ENCODE measurements at places on chromosomes 5 and 9.

DNA sequence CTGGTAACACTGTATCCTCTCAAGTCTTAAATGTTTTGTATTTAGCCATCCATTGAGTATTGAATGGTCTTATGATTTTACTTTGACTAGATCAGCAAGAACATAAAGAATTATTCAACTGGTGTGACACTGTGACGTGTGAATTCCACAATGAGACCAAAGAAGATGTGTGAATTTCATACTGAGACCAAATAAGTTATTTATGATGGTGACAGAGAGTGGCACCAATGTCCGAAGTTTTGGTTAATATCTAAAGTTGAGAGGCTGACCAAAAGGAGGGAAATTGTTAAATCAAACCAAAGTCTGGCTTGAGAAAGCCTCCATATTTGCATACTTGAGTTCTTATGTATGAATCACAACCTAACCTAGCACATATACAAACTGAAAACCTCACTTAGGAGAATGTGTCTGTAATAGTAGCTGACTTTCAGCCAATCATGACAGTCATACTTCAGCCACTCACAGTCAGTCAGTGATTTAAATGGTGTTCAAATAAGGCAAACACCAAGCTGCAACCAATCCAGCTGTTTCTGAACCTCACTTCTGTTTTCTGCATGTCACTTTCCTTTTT is 31.5 kb upstream of the FAM170A start:
- peak; percentile 1 for DNase-seq

DNA sequence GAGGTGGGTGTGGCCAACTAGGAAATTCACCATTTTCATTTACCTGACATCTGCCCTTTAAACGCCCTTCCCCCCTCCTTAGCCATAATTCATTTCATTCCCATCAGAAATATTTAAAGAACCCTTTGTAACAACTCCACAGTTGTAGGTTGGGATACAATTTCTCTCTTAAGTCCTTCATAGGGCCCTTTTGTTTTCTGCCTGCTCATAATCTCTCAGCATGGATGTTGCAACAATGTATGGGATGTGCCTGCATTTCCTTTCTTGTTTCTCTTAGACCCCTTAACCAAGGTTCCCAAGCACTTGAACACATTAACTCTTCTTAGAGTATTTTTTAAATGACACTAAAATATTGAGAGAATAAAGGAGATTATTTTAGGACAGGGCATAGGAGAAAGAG is 51.7 kb upstream of the MYO10 start:
- DNase-seq = no peak

- no peak for DNase-seq
Observed at GRCh38 chr9:70816891-70817290, 304.5 kb downstream of the TRPM3 start.

DNA sequence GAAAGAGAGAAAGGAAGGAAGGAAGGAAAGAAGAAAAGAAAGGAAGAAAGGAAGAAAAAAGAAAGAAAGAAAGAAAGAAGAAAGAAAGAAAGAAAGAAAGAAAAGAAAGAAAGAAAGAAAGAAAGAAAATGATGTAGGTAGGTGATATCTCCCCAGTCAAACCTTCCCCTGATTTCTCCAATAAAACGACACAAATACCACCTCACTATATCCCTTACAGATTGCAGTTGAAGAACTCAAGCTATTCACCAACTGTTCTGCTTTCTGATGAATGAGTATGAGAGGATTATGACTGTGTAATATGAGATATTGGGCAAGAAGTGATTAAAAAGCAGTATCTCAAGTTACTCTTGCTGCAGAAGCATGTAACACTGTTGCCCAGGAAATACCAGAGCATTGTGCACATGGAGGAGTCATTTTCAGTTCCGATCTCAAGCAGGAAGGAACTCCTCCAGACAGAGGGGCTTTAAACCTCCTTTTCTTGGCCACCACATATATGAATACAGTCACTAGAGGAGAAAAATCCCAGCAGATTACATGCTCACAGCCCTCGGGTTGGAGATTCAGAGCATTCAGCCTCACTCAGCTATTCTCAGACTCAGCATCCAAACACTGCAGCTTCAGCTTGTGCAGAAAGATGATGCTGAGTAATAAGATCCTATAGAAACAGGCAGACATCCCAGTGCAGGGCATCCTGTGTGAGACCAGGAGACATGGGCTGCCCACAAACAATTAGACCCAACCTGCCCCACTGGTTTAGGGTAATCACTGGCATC is 61.4 kb downstream of the UGCG start:
- peak; percentile 99 for DNase-seq

DNA sequence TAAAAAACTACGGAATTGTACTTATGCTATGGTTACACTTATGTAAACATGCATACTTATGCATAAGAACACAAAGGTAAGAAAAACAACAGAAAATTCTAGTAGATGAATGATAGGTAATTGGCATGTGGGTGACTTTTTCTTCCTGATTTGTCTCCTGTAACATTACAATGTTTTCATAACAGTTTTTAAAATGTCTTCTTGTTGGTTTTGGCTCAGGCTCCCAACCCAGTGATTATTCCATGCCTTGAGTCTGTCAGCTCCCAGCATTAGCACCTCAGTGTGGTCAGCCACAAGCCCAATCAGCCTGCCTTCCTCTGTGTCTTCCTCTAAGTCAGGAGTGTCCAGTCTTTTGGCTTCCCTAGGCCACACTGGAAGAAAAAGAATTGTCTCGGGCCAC is 7.9 kb upstream of the FOXE1 start:
- no peak for DNase-seq

- no peak for DNase-seq
Observed at GRCh38 chr5:73373814-73374510, 74.6 kb downstream of the FOXD1 start.

DNA sequence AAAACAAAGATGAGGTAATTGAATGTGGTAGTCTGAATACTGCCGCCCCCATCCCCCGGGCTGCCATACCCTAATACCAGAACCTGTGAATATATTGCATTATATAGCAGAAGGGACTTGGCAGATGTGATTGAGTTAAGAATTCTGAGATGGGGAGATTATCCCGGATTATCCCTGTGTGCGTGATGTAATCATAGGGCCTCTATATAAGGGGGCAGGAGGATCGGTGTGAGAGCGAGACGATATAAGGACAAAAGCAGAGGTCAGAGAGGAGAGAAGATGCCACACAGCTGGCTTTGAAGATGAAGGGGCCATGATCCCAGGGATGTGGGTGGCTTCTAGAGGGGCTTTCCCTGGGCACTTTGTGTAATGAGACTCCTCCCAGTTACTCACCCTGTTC is 101.7 kb upstream of the TLE1 start:
- DNase-seq = no peak

GRCh38 chr5:170225326-170226128 is 7.3 kb upstream of the C5orf58 start:
- DNase-seq = peak; percentile 58

- no peak for DNase-seq
Observed at GRCh38 chr5:73799401-73799972, 173.5 kb downstream of the ARHGEF28 start.

GRCh38 chr9:91291866-91292265 is 69.9 kb downstream of the AUH start:
- no peak for DNase-seq

- no peak for DNase-seq
Observed at GRCh38 chr9:96619124-96619465, 548 bp downstream of the CDC14B start.

- no peak for DNase-seq
Observed at GRCh38 chr5:72598401-72599064, 91.3 kb upstream of the ZNF366 start.

GRCh38 chr5:172885597-172886340 is 51.7 kb downstream of the ERGIC1 start:
- no peak for DNase-seq

DNA sequence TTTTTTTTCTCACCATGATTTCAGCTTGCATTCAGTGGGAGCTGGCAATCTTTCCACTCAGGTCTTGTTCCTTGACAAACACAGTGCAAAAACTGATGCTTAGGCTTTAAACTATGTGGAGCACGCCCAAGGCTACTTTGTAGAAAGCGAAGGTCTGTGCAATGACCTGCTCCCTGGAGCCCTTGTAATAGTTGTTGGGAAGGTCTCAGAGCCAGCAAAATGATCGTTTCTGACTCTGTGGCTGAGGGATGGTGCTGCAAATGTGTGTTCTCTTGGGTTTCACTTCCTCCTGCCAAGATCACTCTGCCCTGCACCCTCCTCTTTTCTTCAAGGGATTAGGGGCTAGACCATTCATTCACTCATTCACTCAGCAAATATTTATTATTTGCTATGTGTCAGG is 249.7 kb upstream of the MAP3K1 start:
- no peak for DNase-seq

DNA sequence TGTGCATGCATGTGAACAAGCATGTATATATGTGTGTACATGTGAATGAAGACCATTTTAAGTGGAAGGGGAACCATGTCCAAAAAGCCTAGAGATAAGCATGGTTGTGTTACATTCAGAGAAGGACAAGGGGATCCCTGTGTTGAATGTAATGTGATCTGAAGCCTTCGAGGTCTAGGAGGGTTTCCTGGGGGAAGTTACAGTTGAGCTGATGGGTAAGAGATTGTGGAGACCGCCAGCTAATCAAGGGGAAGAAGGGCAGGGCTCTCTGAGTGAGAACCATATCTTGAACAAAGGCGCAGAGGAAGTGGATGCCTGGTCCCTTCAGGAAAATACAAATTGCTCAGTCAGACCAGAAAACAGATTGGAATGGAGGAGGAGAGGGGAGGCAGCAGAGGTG is 45.5 kb upstream of the TNFSF15 start:
- DNase-seq = no peak

GRCh38 chr9:113057193-113057592 is 669 bp upstream of the ZFP37 start:
- DNase-seq = peak; percentile 21

- no peak for DNase-seq
Observed at GRCh38 chr9:129601082-129601674, 19.7 kb downstream of the C9orf50 start.

GRCh38 chr5:41537581-41537980 is 27.2 kb upstream of the PLCXD3 start:
- DNase-seq = no peak

DNA sequence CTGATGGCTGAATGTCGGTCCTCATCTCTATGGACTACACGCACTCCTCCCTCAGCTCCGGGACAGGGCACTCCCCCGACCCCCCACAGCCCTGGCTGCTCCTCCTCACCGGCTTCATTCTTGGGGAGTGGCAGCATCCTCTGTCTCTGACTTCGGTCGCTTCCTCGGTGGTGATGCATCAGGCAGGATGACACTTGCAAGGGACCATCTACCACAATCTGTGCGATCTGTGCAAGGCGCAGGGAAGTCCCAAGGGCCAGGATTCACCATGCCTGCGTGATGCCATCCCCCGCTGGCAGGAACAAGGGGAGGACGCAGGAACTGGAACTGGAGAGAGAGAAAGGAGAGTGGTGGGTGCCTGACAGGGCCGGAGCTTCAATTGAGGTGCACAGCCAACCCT is 2.2 kb upstream of the CACNA1B start:
- DNase-seq = no peak

DNA sequence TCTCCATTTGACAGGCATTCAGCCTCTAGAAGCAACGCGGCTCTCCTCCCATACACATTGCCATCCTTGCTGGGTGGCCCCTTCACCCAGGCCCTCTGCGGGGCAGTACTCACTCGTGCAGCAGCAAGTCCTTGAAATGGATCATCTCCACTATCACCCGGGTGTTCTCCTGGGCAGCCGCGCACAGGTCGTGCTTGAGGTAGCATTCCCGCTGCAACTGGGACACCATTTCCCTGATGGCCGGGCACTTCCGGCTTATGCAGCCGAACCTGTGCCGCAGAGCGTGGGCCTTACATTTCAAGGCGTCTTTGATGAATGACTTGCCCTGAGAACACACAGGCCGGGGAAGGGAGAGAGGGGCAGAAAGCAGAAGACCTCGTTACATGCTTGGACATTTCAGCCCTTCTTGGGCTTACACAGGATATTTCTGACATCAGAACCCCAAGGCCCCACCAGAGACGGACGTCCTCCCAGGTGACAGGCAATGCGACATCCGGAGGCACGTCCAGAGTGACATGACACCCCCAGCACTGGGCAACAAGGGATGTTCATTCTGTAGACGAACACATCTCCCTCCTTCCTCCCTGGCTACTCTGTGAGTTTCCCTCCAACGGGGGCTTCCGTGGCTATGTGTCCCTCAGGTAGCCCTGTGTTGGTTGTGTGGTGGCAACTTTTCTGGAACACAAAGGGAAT is 5.0 kb downstream of the STC2 start:
- no peak for DNase-seq

DNA sequence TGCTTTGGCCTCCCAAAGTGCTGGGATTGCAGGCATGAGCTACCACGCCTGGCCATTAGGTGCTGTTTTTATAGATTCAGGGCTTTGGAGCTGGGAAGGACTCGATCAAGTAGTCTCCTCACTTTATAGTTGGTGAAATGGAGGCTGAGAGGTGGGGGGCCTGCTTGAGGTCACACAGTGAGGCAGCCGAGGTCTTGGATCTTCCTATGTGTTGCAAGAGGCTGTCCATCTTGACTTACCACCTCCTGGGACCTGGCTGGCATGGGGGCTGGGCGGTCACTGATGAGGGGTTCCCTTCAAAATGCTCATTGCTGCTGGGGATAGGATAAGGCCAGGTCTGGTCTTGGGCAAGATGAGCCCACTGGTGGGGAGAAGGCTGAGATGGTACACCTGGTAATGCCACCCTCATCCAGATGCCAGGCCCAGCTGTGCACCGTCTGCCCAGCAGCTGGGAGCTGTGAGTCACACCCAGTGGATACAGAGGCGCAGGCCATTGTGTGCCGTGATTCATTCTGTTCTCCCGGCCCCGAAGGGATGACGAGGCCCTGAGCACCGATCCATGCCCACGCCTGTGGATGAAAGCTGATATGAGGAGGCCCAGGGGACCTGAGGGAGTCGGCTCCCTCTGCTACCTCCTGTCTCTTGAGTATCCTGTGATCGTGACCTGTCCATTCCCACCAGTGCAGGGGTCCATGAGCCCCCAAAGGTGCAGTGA is 10.5 kb upstream of the NDST1 start:
- peak; percentile 95 for DNase-seq

Measured in RKO (cell line).